Stimulated activated CD4-positive, alpha-beta T cell treated with anti-CD3 and anti-CD28 coated beads, TNF-alpha, amount 100 ng/mL, for 1 hour (primary cell): ENCODE measurements at places on chromosomes 5 and 9.

- no peak for DNase-seq
Measured at GRCh38 chr9:105082843-105083242, 154.9 kb upstream of the ABCA1 start.

DNA sequence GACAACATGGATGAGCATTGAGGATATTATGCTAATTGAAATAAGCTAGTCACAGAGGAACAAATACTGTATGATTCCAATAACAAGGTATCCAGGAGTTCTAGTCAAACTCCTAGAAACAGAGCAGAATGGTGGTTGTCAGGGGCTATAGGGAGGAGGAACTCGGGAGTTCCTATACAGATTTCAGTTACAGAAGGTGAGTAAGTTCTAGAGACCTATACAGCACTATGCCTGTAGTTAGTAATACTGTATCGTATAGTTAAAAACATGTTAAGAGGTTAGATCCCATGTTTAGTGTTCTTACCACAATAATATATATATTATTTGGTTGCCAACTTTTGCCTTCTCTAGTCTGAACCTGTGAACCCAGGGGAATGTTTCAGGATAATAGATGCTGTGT is 7.9 kb upstream of the OXCT1 start:
- no peak for DNase-seq

- DNase-seq, result no peak
Measured at GRCh38 chr5:122156724-122157325, 27.5 kb downstream of the ZNF474 start.

GRCh38 chr5:160537940-160538339 is 116.3 kb downstream of the PTTG1 start:
- DNase-seq, result no peak

DNA sequence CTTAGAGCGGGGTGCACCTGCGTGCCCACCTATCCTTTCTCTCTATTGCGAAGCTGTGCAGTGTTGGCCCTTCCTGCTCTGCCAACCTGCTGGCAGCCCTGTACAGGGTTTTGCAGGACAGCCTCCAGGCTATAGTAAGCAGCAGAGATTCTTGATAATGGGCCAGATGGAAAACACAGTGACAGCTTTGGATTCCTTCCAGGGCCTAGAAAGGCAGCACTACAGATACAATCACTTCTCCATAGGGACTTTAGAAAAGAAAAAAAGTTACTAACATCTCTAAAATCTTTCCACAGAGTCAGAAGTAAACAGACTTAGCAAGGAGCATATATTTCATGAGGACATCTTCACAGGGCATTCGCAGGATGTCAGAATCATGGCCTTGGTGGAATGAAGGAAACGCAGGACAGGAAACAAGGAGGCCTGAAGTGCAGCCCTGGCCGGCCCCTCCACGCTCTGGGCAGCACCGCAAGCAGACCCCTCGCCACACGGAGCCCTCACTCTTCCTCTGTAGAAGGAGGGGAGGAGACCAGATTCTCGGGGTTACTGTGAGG is 172.1 kb upstream of the GAS1 start:
- DNase-seq, result no peak

GRCh38 chr9:12183321-12183720 is 509.9 kb upstream of the TYRP1 start:
- no peak for DNase-seq

DNA sequence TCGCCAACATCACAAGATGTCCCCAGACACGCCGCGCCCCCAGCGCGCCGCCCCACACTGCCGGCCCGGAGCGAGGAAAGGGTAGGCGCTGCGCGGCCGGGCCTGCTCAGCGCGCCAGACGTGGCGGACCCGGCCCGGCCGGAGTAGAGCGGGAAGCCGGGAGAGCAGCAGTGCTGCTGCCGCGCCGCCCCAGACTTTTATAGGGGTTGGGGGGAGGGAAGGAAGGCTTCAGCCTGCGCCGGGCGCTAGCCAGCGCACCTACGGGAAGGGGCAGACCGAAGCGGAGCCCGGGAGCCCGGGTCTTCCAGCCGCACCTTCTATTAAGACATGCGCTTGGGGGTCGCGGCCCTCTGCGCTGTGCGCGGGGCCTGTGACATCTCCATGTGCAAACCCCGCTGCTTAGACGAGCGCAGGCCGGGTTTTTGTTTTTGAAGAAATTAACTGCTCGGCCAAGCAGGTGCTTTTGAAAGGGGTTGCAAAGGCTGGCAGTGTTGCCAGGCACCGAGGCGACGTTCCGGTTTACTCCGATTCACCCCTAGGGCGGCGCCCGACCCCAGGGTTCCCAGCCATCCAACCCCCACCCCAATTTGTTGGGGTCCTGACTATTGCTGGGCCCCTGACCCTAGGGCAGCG is 353 bp upstream of the PAX5 start:
- no peak for DNase-seq

DNA sequence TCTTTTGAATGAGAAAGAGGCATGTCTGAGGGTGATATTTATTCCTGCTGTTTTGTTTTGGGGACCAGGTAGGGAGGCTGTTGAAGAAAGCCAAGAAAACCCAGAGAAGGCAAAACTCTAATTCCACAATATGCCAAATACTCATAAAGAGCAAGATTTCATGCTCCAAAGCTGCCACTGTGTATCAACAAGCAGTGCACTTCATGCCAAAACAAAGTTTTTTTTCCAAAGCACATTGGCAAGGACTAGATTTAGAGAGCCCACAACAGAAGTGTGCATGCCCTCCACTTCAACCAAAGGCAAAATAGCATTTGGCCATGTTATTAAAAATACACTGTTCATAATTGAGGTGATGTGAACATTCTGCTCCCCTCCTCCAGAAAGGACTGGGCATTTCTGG is 229.9 kb downstream of the EBF1 start:
- DNase-seq, result no peak

GRCh38 chr5:96614110-96614691 is 48.0 kb upstream of the CAST start:
- no peak for DNase-seq

GRCh38 chr5:125725691-125726090 is 697.5 kb upstream of the GRAMD2B start:
- DNase-seq, result no peak

DNA sequence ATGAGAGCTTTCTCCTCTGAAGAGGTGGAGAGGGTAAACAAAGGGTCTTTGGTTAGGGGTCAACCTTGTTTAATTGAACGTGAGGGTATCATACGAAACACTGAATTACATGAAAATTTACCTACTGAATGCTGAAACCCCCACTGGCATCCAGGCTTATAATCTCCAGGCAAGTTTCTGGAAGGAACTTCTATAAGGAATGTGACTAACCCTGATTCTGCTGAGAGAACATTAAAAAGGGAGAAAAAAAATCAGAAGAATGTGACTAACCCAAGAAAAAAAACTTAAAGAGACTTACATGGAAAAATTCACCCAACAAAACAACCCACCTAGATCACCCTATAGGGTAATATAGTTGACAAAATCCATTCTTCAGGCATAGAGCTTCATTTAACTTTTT is 55.5 kb downstream of the APC start:
- no peak for DNase-seq

- no peak for DNase-seq
Measured at GRCh38 chr5:96049398-96050272, 88.0 kb upstream of the ELL2 start.
